ENCODE measurements at places on chromosomes 13 and 19.

DNA sequence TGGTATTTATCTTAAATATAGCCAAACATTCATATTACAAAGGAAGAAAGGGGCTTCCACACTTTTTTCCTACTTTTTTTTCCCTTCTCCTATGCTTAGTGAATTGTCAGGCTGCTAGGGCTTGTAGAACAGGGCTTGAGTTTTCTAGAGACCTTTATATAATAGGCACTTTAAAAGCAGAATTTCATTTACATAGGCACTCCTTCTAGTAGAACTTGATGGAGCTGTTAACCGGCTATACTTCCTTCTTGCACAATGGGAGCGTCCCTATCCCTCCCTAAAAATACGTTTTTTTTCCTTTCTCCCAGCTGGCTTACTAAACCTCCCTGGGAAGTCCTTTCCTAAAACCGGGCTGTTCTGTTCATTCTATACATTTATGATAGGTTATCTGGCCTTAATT lies 1.1 kb downstream of the TRIM13 start:
- no peak for DNase-seq

DNA sequence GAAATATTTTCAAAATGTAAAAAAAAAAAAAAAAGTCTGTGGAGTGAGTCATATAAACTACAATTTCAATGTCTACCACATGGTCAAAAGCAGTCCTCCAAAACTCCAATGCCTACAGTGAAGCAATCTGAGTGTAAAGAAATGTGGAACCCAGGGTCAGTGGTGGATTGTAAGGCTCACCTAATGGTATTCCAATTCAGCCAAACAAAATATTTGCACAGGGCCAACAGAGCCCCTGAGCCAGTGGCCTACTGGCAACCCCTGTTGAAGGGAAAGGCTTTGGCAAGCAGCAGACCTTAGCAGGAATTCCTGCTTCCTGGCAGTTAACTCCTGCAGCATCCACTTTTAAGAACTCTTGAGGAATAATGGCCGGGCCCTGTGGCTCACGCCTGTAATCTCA lies 3.4 kb downstream of the DNMT1 start:
- DNase-seq: no peak

GRCh38 chr19:6260912-6261650 lies 18.7 kb downstream of the MLLT1 start:
- DNase-seq: no peak

GRCh38 chr13:45851171-45851921 lies at the start of gene SIAH3:
TSS of gene SIAH3 (minus strand) at chr13:45851753. CDS start at chr13:45851629, 124 bp downstream.
- DNase-seq: no peak

- no peak for DNase-seq
These were observed 606.0 kb downstream of the EFNB2 start for GRCh38 chr13:105929505-105929904.

DNA sequence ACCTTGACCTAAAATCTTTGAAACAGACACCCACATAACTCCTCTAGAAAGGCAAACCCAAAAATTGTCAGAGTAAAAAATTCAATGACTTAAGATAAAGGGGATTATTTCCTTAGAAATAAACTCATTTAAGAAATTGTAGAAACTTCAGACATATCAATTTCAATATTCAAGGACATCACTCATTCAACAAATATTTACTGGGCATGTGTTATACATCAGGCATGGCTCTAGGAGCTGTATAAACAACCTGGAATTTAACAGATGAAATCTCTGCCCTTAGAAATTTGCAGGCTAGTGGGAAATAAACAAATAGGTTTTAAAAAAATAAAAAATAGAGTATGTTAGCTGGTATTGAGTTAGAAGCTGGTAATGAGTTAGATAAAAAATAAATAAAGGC lies 84.0 kb upstream of the LSM14A start:
- DNase-seq: no peak

- DNase-seq: peak; percentile 17
These were observed 84.3 kb downstream of the IER2 start for GRCh38 chr19:13234518-13234917.

GRCh38 chr19:15108145-15108844 lies 1.1 kb downstream of the SYDE1 start:
- DNase-seq: no peak

- peak; percentile 80 for DNase-seq
These were observed at the start of gene GTF2F2 for GRCh38 chr13:45119991-45120864. TSS of gene GTF2F2 (plus strand) at chr13:45120510. CDS start at chr13:45120656, 146 bp downstream.

DNA sequence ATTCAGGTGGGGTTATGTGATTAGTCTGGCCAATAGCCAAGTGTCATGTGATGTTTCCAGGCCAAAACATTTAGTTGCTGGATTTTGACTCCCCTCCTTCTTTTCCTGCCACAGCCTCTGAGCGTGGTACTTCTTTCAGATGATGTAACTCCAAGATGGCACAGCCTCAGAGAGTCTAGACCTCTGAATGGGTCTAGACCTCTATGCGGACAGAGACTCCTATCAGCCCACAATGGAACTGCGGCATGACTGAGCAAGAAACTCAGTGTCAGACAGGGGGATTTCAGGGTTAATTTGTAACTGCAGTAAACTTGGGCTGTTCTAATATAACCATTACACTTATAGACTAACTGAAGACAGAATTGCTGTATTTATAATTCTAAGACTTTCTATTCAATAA lies 42.6 kb upstream of the ZDHHC20 start:
- no peak for DNase-seq

DNA sequence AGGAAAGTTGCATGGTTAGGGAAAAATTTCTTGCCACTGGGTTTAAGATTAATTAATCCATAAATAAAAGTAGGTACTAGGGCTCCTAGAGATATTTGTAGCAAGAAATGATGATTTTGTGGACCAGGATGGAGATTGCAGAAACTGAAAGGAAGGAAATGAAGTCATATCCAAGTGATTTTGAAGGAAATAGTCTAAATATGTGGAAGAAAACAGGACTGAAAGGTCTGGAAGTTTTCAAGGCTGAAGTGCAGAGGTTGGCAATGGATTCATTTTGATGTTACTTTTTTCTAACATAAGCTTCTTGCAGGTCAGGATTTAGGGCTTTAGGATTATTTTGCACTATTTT lies 52.8 kb downstream of the SOX21 start:
- DNase-seq: no peak

DNA sequence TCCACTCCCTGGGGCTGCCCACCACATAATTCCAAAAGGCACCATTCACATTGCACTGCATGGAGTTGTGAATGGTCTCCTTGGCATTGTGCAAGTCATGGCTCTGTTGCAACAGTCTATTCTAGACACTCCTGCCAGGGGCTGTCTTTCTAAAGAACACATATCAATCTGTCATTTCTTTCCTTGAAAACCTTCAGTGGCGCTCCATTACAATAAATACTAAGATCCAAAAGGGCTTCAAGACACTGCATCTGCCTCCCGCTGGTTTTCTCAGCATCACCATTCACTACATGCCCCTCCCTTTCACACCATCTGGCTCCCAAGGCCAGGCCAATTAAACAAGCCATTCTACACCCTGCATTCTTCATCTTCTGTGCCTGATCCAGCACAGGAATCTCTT lies 32.2 kb upstream of the TM9SF2 start:
- no peak for DNase-seq

DNA sequence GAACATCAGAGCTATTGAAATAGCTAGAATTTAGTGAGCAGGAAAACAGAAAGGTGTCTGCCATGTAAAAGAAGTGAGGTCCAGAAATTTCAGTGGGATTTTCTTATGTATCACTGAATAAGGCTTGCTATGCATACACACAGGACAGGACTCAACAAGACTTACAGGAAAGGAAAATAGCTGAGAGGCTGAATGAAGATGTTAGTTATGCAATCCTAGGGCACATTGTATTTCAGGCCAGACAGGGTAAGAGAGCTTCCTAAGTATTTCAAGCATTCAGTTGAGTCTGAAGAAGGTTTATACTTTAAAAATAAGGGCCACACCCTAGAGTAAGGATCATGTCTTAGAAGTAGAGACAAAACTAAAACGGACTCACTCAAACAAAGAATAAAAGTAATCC lies 419.9 kb upstream of the PRR20A start:
- no peak for DNase-seq

DNA sequence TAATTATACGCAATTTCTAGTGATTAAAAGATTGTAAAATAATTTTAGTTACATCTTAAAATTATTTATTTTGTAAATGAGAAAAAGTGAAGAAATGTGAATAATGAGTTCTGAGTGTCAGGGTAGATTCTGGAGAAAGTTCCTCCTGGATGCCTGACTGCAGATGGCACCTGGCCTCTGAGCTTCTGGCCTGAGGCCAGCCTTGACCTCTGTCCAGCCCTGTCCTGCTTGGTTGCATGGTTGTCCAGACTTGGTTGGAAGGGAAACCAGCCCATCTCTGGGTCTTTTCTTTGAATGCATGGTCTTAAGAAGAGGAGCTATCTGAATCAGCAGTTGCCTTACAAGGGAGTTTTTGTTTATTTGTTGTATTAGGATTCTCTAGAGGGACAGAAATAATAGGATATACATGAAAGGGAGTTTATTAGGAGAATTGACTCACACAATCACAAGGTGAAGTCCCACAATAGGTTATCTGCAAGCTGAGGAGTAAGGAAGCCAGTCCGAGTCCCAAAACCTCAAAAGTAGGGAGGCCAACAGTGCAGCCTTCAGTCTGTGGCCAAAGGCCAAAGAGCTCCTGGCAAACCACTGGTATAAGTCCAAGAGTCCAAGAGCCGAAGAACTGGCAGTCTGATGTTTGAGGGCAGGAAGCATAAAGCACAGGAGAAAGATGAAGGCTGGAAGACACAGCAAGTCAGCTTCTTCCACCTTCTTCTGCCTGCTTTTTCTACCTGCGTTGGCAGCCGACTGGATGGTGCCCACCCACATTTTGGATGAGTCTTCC lies 385.8 kb downstream of the ZNF536 start:
- no peak for DNase-seq

DNA sequence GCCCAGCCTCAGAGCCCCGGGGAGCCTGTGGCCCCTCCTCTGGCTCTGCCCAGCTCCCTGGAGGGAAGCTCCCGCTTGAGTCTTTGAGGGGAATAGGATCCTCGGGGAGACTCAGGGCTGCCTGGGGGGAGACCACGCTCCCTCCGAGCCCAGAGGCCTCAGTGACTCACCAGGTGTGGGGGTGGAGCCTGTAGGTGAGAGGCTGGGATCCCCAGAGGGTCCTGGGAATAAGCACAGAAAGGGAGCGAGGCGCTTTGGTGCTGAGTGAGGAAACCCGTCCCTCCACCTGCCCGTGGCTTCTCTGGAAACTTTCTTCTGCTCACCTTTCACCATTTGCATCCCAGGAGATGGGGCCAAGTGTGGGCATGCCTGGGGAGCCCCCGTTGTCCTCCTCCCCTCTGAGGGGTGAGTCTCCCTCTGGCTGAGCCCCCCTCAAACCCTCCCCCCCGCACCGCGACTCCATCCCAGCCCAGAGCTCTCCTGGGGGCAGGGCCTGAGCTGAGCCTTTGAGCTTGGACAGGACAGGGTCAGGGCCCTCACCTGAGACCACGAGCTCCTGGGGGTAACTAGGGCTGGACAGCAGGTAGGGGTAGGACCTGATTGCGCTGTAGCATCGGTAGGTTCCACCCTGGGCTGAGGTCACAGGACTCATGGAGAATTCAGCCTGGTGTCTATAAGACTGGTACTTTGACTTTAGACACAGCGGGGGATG lies 2.7 kb downstream of the LILRB5 start:
- no peak for DNase-seq

- DNase-seq: no peak
These were observed 359.6 kb downstream of the FOXO1 start for GRCh38 chr13:40306817-40307216.

- DNase-seq: no peak
These were observed 484 bp upstream of the MUC16 start for GRCh38 chr19:9010693-9011092.

GRCh38 chr19:33499248-33499647 lies 22.3 kb downstream of the PEPD start:
- no peak for DNase-seq

DNA sequence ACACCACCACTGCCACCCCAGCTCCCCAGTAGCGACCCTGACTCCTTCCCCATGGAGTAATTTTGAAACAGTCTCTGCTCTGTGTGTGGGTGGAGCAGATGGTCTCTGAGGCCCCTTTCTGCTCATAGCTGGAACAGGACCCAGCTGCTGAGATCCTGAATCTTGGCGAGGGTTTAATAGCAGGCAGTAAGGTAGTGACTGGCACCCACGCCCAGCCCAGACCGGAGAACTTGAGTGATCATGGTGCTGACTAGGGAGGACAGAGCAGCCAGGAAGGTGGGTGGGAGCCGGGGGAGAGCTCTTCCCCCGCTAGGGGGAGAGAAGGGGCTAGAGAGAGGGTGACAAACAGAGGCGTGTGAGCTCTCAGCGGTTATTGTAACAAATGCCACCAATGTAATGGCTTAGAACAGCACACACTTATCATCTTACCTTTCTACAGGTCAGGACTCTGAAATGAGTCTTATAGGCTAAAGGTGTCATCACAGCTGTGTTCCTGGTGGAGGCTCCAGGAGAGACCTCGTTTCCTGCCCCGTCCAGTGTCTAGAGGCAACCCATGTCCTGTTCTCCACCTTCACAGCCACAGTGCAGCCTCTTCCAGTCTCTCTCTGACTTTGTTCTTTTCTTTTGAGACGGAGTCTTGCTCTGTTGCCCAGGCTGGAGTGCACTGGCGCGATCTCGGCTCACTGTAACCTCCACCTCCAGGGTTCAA lies 7.2 kb upstream of the ACER1 start:
- DNase-seq: no peak

DNA sequence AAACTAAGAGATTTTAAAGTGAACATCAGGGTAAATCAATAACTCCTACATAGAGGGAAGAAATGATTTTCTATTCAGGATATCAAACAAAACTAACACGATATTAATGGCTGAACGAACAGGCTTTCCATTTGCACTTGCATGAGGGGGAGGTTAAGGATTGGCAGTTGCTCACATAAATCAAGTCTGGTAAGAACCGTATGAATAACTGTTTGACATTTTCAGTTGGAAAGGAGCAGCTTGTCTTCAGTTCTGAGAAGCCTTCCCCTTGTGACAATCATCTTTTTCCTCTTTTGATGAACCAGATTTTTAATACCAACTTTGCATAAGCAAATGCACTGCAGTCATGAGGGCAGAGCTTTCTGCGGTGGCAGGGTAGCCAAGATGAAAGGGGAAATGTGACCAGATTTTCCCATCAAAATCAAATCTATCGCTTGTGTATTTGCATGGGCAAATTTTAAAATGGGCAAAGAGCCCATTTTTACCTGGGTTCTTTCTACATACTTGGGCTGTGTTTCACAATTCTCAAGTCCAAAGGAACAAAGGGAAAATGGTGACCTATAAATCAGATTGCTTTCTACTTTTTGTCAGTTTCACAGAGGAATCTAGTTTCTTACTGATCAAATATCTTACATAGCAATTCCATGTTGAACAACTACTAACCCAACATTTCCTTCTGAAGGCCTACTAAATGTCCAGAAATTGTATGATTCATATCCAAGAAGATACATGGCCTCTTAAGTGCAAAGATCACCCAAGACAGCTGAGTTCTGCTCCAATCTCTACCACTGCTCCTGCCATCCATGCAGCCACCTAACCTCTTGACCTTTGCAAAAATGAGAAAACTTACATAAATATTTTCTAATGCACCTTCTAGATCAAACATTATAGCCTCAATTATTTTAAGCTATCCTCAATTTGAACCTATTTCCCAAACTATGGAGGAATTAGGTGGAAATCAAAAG lies 249.6 kb downstream of the OXGR1 start:
- DNase-seq: no peak

- no peak for DNase-seq
These were observed 17.5 kb downstream of the MAU2 start for GRCh38 chr19:19338082-19338481.
